ENCODE measurements at places on chromosomes 1 and 21. TPM values are rescaled to one million over a fixed set of nuclear protein-coding genes. Genes with fewer than 3 reads are reported as not detected.
A peak's percentile ranks its signal among the peaks of the same experiment; 100 is the strongest.

DNA sequence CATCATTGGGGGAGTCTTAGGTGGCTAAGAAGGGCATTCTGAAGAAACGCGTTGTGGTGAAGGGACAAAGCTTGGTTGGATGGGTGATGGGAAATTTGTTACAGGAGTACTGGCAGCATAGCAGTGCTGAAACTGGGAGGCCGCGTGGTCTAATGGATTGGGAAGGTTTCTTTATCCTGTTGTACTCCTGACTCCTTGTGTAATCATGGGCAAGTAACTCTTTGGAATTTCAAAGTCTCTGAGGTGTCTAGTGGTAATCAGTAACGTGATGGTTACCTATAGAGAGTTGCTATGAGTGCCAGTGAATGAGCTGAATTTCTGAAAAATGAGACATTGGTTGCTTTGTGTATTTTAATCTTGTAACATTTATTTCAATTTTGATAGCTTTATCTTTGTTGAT is 18.5 kb downstream of the DONSON start:
- peaks cover 44% of the 10 kb centered on the region for H3K36me3 ChIP-seq
- no peak overlapping the region for H3K4me3 ChIP-seq
- H3K27me3 ChIP-seq: no peaks in the 10 kb centered on the region
- no peak for DNase-seq

- H3K36me3 ChIP-seq: no peaks in the 10 kb centered on the region
- no peaks in the 10 kb centered on the region for H3K4me1 ChIP-seq
- H3K4me3 ChIP-seq: no peak overlapping the region
- no peaks in the 10 kb centered on the region for H3K27me3 ChIP-seq
- no peak for DNase-seq
- H3K27ac ChIP-seq: no peak overlapping the region
Observed at GRCh38 chr1:205224736-205225135, 3.0 kb upstream of the TMCC2 start.

GRCh38 chr1:81548918-81549587 is 251.7 kb upstream of the ADGRL2 start:
- no peak overlapping the region for H3K4me3 ChIP-seq
- H3K4me1 ChIP-seq: no peaks in the 10 kb centered on the region
- no peaks in the 10 kb centered on the region for H3K36me3 ChIP-seq
- H3K27ac ChIP-seq: no peak overlapping the region
- no peak for DNase-seq

DNA sequence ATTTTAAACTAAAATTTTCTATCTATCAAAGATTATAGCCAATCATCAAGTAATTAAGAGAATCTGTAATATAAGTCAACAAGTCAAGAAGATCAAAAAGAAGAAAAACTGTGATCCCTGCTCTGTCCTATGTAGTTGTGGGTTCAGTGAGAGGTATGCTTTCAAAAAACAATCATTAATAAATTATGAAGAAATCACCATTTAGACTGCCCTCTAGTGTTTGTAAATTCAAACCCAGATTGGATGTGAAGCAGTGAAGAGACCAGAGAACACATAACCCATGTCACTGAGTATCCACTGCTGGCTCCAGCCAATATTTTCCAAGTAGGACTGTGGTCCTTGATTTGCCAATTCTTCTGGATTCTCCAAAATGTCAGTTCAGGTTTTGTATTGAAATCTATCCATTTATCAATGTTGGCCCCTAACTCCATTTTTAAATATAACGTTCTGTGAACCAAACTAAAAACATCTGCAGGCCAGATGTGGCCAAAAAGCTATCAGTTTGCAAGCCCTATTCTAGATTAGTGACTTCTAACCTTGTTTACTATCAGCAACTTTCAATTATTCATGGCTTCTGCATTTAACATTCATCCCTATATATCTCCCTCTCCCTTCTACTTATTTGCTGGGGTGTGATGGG is 467.5 kb upstream of the CXADR start:
- H3K27me3 ChIP-seq: no peaks in the 10 kb centered on the region
- no peak for DNase-seq
- no peaks in the 10 kb centered on the region for H3K36me3 ChIP-seq
- H3K27ac ChIP-seq: no peak overlapping the region
- no peaks in the 10 kb centered on the region for H3K4me1 ChIP-seq

DNA sequence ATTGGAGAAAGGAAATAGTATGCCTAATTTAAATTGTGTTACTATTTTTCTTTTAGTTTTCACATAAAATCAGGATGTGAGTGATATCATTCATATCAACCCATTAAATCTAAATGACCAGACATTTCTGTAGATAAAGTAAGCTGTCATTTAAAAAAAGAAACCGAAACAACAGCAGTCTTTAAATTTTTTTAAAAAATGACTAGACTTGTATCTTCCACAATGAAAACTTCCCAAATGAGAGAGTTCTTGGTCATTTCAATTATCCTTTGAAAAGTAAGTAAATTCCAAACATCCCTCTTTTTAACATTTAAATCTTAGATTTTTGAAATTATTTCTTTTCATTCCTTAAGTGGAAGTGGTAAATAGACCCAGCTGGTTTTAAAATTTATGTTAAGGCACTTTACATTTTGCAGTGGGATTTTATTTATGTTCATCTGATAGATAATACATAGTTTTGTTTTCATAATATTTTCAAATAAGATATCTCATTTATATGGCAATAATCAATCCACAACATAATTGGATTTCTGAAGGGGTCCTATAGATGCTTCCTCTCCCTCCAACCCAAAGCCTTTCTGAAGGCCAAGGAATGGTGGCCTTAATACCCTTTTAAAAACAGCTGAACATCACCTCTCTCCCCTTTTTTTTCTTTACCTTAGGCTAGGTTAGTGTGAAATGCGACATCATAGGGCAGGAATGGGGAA is 3.1 kb downstream of the FOXD3 start:
- DNase-seq: no peak
- peaks cover 60% of the 10 kb centered on the region for H3K27me3 ChIP-seq
- H3K27ac ChIP-seq: no peak overlapping the region
- no peaks in the 10 kb centered on the region for H3K36me3 ChIP-seq
- peaks cover 14% of the 10 kb centered on the region for H3K4me1 ChIP-seq

- DNase-seq: peak; percentile 85
- no peaks in the 10 kb centered on the region for H3K27me3 ChIP-seq
- H3K4me3 ChIP-seq: peak overlapping the region; percentile 65
- peak overlapping the region; percentile 72 for H3K27ac ChIP-seq
Observed at GRCh38 chr1:227788271-227789083, 27.0 kb upstream of the PRSS38 start.

DNA sequence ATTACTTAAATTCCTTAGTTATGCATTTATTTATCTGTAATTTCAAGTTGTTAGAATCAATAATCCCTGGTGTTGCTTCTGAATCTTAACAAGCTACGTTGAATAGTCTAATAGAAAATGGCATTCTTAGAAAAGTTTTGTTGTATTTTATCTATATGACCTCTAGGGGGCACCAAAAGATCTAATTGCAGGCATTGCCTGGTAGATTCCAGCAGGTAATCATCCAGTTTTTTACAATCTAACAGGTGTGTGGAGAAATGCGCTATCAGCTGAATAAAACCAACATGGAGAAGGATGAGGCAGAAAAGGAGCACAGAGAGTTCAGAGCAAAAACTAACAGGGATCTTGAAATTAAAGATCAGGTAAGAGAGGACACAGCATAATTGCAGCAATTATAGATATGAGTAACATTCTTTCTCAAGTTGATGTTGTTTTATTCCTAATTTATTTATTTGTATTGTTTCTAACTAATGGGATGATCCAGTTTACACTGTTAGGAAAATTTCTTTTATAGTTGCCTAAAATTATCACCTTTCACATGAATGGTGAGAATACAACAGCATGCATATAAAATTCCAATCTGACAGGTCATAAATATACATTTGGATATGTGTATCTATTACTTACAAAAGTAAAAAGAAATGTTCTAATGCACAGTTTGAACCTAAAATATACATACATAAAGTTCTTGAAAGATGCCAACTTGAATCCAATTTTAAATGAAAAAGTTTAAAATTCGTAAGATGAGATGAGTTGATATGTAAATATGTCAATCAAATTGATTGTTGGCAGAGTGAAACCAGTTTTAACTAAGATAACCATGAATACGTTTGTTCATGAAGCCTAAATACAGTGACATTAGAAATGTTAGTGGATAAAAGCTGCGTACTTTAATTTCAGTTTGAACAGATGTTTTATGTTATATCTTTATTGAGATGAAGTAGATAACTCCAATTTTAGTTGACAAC is 88.4 kb downstream of the SDCCAG8 start:
- no peaks in the 10 kb centered on the region for H3K27me3 ChIP-seq
- peaks cover 4% of the 10 kb centered on the region for H3K36me3 ChIP-seq
- H3K27ac ChIP-seq: no peak overlapping the region
- DNase-seq: no peak
- no peak overlapping the region for H3K4me3 ChIP-seq

DNA sequence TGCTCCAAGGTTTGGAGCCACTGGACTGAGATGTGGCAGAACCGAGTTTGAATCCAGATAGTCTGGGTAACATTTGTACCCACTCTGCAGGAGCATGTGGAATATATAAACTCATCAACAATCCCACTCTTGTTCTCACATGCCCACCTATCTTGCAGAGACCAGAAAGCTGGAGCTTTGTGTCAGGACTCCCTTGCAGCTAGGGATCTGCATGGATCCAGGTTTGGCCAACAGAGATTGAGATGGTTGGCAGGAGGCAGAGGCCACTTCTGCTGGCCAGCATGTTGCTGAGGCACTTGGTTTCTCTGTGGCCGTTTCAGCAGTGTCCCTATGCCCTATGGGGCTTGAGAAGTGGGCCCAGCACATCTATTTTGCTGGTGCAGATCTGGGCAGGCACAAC is 208.3 kb downstream of the KAZN start:
- DNase-seq: no peak
- no peaks in the 10 kb centered on the region for H3K27me3 ChIP-seq
- no peak overlapping the region for H3K27ac ChIP-seq
- H3K36me3 ChIP-seq: no peaks in the 10 kb centered on the region
- H3K4me1 ChIP-seq: no peaks in the 10 kb centered on the region
- H3K4me3 ChIP-seq: no peak overlapping the region

LCE2C gene
- total RNA-seq: not detected

CYYR1 gene
- total RNA-seq: 29.6 TPM

CDC20 gene
- total RNA-seq: not detected

NBPF19 gene
- total RNA-seq: 2.3 TPM

IL19 gene
- not detected for total RNA-seq

CD58 gene
- total RNA-seq: 50.7 TPM

Measured in ascending aorta (tissue), 2 donors.